HFFc6 (cell line): ENCODE measurements at places on chromosomes 6 and 20.

GRCh38 chr6:135291288-135292076 is 110.4 kb downstream of the MYB start:
- no peak for DNase-seq

- DNase-seq: no peak
Observed at GRCh38 chr6:3549314-3549940, 92.6 kb upstream of the SLC22A23 start.

- DNase-seq: no peak
Observed at GRCh38 chr6:29925321-29925720, 17.0 kb upstream of the HLA-A start.

DNA sequence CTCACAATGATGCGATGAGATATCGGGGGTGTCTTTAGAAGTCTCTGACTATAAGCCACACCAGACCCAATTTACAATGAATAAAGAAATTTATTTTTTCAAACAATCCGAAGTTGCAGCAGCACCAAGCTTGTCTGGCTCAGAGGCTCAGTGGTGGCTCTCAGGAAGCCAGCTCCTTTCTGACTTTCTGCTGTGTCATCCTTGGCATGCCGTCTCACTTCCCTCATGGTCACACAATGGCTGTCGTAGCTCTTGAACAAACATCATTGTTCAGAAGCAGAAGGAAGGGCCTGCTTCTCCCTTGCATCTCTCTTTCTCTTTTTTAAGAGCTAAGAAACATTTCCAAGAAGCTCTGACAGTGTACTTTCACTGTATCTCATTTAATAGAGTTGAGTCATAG is 299.0 kb downstream of the DOK5 start:
- DNase-seq: no peak

DNA sequence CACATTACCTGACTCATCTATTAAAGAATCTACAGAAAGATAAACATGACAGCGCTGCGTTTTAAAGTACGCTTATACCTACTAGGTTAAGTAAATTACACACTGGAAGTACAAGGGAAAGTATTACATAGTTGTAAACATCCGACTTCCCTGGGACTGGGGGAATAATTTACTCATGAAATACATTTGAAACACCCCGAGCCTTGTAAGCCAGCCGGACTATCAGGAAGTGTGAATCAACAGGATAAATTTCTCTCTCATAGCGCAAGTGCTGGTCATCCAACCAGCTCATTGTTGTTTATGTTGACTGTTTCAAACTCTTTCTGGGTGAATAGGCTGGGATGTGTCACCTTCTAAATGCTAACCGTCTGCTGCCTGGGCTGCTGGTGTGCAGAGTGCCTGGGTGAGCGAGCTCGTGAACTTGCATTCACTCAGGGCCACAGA is 4.9 kb downstream of the BMP6 start:
- peak; percentile 91 for DNase-seq

- DNase-seq: no peak
Observed at GRCh38 chr20:48395816-48396546, 431.8 kb downstream of the PREX1 start.

- DNase-seq: peak; percentile 86
Observed at GRCh38 chr20:44960103-44960852, at the start of gene TOMM34. TOMM34 (minus strand) TSS chr20:44960397; CDS start chr20:44960333, 64 bp downstream.

GRCh38 chr6:72322771-72323170 is 299.1 kb upstream of the KCNQ5 start:
- DNase-seq: no peak

DNA sequence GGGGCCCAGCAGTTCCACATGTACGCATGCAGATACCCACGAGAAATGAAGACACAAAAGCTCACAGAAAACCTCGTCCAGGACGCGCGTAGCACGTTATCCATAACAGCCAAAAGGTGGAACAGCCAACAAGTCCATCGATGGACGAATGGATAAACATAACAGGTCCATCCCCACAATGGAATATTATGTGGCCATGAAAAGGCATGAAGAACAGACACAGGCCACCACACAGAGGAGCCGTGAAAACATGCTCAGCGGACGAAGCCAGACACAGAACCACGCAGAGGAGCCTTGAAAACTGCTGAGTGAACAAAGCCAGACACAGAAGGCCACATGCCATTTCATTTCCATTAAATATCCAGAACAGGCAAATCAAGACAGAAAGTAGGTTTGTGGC is 38.0 kb downstream of the SLC2A4RG start:
- no peak for DNase-seq

GRCh38 chr6:127345521-127345920 is 2.1 kb upstream of the ECHDC1 start:
- DNase-seq: no peak

DNA sequence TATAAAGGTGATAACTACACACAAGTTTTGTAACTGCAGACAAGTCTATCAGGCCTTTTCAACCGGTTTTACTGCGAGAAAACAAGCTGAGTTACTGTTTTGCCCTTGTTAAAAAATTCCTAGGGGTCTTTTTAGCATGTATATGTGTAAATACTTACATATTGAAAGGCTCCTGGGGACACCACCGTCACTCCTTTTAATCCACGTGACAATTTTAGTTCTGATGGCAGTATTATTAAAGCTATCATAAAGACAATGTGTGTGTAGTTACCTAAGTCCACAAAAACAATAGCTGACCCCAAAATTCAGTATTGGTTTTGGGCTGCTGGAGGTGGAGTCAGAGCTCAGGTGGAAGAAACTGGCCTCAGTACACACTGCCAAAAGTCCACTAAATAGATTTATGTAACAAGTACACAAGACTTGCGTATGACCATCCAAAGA is 41.3 kb upstream of the HFE start:
- no peak for DNase-seq

- no peak for DNase-seq
Observed at GRCh38 chr20:57566399-57566798, 5.5 kb downstream of the PCK1 start.

DNA sequence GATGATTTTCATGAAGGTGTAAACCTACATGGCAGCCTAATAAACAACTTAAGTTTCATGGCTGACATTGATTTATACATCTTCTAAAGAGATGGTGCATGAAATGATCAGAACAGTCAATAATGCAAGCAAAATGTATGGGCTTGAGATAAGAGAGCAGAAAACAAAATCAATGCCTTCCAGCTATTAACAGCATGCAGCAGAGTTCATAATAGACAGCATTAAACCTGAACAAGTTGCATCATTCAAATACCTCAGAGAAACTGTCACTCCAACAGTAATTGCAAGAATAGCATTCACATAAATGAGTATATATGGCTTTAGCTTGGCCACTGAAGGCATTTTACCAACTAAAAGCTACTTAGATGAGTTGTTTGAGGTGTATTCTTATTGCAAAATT is 319.6 kb upstream of the ARID1B start:
- no peak for DNase-seq

DNA sequence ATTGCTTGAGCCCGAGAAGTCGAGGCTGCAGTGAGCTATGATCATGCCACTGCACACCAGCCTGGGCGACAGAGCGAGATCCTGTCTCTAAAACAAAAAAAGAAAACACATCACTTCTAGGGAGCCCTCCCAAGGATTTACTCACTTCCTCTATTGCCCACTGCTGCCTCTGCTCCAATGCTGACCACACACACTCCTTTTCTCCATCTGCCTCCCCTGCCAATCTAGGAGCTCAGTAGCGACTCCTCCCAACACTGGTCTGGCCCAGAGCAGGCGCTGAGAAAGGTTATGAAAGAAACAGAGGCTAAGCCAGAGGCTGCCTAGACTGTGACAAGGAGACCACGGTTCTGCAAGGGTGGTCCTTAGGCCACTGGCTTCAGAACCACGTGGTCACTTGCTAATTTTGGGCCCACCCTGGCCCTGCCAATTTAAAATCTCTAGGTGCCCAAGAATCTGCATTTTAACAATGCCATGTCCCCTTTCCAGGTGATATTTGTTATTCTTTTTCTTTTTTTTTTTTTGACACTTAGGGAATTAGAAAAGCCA is 1.3 kb upstream of the E2F1 start:
- DNase-seq: no peak

- no peak for DNase-seq
Observed at GRCh38 chr6:130811932-130812331, 15.3 kb upstream of the SMLR1 start.

DNA sequence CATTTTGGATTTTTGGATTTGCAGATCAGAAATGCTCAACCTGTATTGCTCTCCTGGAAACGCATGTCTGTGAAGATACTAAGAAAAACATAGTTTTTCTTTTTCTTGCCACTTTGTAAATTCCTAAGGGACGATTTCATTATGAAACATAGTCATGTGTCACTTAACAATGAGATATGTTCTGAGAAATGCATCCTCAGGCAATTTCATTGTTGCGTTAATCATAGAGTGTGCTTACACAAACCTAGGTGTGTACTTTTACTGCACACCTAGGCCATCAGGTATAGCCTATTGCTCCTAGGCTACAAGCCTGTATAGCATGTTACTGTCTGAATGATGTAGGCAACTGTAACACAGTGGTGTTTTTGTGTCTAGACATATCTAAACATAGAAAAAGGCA is 13.4 kb upstream of the THEMIS start:
- DNase-seq: peak; percentile 21

GRCh38 chr20:40073535-40074111 is 615.4 kb downstream of the MAFB start:
- DNase-seq: no peak

GRCh38 chr20:62704341-62704948 is 4.2 kb upstream of the NTSR1 start:
- peak; percentile 90 for DNase-seq

- peak; percentile 48 for DNase-seq
Observed at GRCh38 chr20:6142348-6142993, 19.6 kb upstream of the FERMT1 start.

DNA sequence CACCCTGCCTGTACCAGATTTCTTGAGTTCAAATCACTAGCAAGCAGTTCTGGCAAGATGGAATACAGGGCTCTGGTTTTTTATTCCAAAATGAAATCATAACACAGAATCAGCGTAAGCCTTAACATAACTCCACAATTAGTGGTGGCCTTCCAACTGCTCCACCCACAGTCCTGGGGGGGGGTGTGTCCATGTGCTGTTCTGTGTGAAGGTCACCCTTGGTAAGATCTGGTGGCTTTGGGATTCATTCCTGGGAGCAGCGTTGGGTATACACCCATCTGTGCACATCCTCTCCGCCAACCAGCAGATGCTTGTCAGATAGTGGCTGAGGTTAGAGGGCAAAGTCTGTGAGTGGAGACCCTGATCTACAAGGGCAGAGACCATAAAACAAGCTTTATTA is 49.9 kb upstream of the CD83 start:
- DNase-seq: no peak

DNA sequence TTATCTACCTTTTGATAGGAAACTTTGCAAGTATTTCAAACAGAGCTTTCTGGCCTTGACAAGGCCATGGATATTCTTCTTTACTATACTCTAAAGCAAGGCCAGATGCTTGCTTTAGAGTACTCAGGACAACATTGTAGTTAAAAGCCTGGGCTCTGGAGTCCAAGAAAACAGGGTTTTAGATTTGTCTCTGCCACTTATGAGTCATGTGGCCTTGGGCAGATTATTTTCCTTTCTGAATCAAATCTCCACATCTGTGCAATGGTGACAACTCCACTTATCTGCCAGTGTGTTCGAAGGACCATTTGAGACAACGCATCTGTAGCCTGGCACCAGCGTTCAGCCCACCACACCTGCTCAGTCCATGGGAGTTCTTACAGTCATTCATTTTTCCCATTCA is 265.9 kb upstream of the RIN2 start:
- no peak for DNase-seq

- no peak for DNase-seq
Observed at GRCh38 chr20:59158673-59159072, 4.9 kb upstream of the ZNF831 start.

- peak; percentile 86 for DNase-seq
Observed at GRCh38 chr20:49510562-49511122, 28.2 kb upstream of the KCNB1 start.

GRCh38 chr6:128882560-128882959 is 378 bp upstream of the LAMA2 start:
- DNase-seq: no peak

GRCh38 chr20:40758790-40759189 is 69.8 kb upstream of the MAFB start:
- DNase-seq: no peak

DNA sequence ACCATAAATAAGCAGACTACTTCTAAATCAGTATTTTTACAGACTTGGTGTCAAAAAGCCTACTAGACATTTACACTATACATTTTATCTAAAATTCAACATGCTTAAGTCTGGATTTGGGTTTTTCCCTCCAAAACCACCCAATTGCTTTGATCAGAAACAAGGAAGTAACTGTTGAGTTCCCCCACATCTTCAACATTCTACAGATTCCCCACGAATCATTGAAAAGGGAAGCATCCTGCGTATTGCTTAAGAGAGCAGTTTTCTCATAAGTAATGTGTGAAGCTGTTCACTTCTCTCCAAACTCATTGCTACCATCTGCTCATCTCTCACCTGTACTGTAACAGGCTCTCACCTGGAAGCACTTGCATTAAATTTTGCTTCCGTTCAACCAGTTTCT is 36.4 kb upstream of the RNF144B start:
- no peak for DNase-seq

DNA sequence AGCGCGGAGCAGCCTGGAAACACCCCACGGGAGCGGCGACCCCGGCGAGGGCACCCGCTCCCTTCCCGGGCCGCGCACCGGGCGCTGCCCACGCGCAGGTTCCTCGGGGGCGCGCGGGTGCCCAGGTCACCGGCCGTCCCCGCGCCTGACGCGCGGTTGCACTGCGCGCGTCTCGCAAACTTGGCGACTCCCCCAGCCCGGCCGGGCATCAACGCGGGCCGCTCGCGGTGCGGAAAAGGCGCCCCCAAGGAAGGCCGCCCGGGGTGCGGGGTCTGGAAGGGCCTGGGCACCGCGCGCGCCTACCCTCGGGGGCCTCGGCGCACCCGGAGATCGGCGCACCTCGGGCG is 555 bp upstream of the ZBTB46 start:
- DNase-seq: no peak

- DNase-seq: no peak
Observed at GRCh38 chr6:79694623-79695343, 63.7 kb downstream of the SH3BGRL2 start.

- DNase-seq: no peak
Observed at GRCh38 chr20:44405257-44405656, 49.8 kb downstream of the HNF4A start.

DNA sequence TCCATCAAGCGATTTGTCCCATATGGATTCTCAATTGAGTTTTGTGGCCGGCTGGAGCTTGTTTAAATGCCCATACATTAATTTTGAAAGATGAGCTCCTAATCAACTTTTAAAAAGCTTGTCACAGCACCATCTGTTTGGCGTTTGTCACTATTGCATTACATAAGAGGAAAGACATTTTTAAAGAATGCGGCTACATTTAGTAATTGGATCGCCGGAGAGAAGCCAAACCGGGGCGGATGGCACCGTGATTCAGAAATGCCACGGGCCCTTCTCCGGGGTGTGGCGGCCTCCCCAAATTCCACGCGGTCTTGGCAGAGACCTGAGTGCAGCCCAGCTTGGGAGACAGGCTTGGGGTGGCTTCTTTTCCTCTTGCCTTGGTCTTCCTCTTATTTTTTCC is 67.7 kb upstream of the ZNFX1 start:
- DNase-seq: peak; percentile 80

DNA sequence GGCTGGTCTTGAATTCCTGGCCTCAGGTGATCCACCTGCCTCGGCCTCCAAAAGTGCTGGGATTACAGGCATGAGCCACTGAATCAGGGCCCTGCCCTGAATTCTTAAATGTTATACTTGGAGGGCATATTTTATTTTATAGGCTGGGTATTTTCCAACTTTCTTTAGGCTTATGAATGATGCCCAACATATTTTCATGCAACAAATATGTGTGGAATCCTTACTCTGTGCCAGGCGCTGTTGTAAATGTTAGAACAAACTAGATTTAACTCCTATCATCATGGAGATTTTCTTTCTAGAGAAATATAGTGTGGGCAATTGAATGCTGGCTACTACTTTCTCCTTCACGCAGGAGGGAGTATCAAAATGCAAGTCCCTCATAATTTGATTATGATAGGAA is 71.2 kb downstream of the SAMD5 start:
- no peak for DNase-seq
